ENCODE measurements at places on chromosomes 1 and 21.

DNA sequence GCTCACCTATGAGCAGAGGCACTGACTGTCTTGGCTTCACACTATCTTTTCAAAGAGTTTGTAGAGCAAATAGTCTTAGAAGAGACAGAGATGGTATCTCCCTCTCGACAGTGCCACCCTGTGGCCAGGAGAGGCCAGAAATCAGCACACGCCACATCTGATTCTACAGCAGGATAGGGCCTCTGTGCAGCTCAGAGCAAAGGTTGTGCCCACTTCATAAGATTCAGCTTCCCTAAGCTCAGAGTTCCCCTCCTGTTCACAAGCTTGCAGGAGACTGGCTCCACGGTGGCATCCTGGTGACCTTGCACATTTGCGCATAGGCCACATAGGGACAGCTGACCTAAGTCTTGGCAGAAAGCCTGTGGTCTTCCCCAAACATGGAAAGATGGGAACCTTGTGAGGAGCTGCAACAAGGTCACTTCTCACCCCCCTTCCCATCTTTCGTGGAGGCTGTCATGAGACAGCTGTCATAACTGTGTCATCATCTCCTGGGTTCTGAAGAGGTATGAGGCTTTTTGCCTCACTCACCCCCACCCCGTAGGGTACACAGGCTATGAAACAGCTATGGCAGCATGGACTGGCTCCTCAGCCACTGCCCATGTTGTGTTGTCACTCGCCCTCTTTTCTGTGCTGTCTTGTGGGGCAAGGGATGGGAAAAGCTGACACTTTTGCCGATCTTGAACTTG is 3.0 kb downstream of the ITLN2 start:
- peak; percentile 36 for DNase-seq

GRCh38 chr1:111906816-111907215 is 82.7 kb downstream of the KCND3 start:
- DNase-seq = no peak

GRCh38 chr1:165355977-165356811 is at the start of gene LMX1A:
TSS of gene LMX1A (minus strand) at chr1:165356715. CDS start at chr1:165355559, 1,156 bp downstream.
- DNase-seq = peak; percentile 71

GRCh38 chr1:207863893-207864535 is 46.9 kb downstream of the CD34 start:
- no peak for DNase-seq

GRCh38 chr1:220203816-220204215 is 68.4 kb downstream of the RAB3GAP2 start:
- no peak for DNase-seq

DNA sequence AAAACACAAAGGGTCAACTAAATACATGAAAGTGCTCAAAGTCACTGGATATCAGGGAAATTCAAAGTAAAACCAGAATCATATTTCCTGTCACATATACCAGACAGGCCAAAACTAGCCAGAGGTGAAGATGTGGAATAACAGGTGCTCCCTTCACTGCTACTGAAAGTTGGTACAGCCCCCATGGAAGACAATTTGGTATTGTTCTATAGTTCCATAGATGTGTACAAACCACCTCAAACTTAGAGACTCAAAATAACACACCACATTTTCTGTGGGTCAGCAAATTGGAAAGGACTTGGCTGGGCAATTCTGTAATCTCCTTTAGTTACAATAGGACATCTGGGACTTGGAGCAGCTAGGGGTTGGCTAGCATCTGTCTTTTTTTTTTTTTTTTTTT is 24.5 kb upstream of the SOAT1 start:
- DNase-seq = no peak

GRCh38 chr1:22636353-22636752 is at the start of gene C1QA:
TSS of gene C1QA (plus strand) at chr1:22636628. CDS start at chr1:22637617, 989 bp downstream.
- DNase-seq = no peak

- no peak for DNase-seq
Measured at GRCh38 chr1:62918700-62919099, 134.8 kb downstream of the ATG4C start.

DNA sequence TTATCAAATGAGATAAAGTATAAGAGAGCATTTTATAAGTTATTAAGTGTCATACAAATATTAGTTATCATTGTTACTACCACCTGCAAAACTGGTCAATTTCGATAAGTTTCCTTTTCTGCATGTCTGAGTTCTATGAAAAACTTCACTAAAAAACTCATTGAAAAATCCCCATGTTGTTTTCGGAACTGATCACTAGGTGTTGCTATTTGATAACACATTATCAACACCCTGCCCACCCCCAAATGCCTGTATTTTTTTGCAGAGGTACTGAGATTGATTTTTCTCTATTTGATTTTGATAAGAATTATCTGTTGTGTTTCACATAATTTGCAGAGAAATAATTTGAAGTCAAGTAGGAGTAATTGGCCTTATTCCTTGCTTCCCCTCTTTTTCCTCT is 22.1 kb upstream of the DISP1 start:
- DNase-seq = no peak

- peak; percentile 69 for DNase-seq
Measured at GRCh38 chr1:5481889-5482288, 510.3 kb downstream of the NPHP4 start.

- DNase-seq = peak; percentile 92
Measured at GRCh38 chr1:237864338-237865244, 26.1 kb downstream of the ZP4 start.

DNA sequence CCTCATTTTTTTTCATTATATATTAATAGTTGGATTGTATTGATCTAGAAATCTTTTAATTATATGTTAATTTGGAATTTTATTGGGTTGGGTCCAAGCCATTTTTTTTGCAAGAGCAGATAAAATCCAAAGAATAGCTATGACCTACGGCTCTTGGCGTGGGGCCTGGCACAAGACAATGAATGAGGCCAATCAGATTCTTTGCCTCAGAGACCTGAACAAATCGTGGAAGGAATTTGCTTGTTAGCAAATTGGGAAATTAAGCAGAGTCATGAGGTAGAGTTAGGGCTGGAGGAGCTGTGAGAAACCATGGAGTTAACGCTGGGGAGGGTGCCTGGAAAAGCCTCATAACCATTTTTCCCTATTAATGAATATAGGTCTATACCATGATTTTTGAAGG is 40.1 kb downstream of the CAMSAP2 start:
- no peak for DNase-seq

- no peak for DNase-seq
Measured at GRCh38 chr1:62358665-62359373, 39.6 kb upstream of the KANK4 start.

- DNase-seq = peak; percentile 75
Measured at GRCh38 chr1:157090196-157090647, 9.4 kb downstream of the ETV3L start.

DNA sequence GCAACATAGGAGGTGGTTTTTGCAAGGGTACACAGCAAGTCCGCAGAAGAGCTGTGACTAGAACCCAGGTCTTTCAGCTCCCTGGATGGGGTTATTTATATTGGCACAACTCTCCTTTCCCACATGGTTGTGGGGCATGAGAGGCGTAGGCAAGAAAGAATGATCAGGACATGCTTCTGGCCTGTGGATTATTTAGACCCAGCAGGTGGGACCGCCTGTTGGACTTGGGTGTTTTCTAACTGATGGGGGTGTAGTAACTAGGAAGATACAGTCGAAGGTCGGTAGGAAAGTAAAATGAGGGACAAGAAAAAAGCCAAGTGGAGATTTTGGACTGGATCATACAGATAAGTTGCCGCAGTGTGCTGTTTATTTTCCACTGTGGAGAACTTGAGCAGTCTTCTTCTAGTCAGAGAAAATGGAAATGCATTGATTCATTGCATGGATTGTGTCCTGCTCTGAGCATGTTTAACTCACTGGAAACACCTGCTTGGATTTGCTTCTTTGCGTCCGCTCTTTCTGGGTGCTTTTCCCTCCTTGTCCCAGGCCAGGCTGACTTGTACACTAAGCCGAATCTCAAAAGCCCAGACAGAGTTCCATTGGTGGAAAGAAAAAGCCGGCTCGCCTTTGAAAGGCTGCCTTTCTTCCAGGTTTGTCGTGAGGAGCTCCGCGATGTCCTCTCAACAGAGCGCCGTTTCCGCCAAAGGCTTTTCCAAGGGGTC is 592 bp downstream of the CRCT1 start:
- DNase-seq = no peak

DNA sequence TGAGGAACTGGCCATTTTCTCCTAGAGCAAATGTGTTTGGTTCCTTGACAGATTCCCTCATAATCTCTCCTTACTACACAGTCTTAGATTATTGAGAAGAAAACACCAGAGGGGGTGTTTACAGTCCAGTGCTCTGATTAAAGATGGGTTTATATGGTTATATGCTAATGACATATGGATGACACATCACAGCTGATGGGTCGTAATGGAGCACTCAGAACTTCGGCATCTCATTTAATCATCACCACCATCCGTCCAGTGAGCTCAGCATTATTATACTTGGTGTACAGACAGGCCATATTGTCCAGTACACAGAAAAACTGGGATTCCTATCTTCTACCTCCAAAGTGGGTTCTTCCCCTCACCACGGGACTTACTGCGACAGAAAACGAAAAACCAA is 22.3 kb upstream of the NR5A2 start:
- no peak for DNase-seq

DNA sequence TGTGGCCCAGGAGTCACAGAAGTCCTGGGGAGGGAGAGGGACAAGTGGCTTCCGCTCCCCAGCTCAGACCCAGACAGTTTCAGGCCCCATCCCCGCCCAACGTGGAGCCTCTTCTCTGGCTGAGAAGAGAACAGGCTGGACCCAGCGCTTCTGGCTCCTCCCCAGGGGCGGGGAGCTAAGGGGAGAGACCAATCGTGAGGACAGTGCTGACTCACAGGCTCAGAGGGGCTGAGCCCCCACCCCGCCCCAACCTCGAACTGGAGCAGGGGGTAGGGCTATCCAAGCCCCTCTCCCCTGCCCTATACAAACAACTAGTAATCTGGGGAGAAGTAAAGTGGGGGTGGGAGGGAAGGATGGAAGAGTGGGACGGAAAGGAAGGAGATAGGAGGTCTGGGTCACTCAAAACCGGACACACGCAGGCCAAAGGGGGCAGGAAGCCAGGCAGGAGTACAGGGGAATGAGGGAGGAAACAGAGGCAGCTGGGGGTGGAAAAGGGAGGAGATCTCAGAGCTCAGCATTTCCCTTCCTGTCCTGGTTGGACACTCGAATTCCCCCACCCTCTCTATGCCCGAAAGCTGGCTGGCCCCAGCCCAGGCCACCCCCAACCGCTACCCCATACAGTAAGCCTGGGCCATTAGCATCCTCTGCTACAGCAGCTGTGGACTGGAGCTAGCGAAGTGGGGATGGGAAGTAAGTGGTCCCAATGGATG is at the start of gene SHC1:
Gene SHC1 (minus strand): TSS at position 117 of the 710 bp plus-strand sequence. CDS start 221 bp downstream, outside the sequence.
- DNase-seq = peak; percentile 84

DNA sequence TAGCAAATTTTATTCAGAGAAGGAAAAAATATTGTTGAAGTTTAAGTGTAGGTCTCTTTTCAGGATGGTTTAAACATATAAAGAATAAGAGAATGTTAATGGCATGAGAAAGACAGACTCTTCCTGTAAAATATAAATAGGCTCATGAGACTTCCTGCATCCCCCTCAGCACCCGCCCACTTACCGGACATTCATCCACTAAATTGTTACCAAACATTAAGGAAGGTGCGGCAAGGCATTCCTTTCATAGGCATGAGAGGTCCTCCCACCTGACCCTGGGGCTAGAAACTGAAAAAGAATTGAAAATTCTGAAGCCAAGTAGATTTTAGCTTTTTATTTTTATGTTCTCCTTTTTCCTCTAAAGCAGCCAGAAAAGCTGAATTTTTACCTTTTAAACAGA is 10.6 kb upstream of the USP1 start:
- DNase-seq = no peak

GRCh38 chr21:44771896-44772525 is 29.6 kb downstream of the UBE2G2 start:
- DNase-seq = no peak

- DNase-seq = no peak
Measured at GRCh38 chr1:63732666-63733065, 41.2 kb upstream of the ROR1 start.
